ENCODE measurements at places on chromosomes 7 and 10.

DNA sequence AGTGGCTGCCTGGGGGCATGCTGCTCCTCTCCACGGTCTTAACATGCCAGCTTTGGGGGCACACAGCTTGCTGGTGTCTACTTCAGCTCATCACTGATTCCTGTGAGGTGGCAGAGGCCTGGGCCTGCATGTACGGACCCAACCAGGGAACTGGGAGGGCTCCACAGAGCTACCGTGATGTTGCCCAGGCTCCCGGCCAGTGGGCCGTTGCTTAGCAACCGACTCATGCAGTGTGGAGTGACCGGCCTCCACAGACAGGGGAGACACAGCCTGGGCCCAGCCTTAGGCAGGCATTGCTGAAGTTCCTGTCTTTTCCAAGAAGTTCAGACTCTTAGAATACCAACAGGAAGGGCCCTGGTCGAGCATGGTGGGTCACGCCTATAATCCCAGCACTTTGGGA, 25.8 kb upstream of the SH2B2 start:
- DNase-seq, result no peak

DNA sequence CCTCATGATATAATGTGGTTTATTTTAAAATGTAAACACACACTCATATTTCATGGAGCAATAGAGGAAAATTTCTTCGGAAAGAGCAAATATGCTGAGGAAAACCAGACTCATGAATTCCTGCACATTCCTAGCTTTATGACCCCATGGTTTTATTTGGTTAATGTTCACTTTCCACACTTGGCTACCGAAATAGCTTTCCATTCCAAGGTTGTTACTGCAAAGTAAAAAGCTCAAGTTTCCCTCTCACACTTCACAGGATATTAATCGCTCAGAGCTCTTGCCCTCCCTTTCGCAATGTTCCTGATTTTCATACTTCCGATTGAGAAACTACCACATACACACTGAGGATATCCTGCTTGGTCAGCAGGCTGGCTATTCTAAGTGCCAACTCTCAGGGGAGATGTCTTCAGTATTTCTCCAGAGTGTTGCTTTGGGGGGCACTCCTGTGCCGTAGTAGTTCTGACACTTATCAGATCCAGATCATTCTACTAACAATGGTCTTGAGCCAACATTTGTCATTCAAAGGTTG, 77.5 kb upstream of the STEAP1B start:
- DNase-seq, result no peak

- no peak for DNase-seq
Measured at GRCh38 chr10:116382290-116382689, 45.4 kb upstream of the PNLIPRP3 start.

- no peak for DNase-seq
Measured at GRCh38 chr7:123819001-123819400, 26.0 kb upstream of the HYAL4 start.

DNA sequence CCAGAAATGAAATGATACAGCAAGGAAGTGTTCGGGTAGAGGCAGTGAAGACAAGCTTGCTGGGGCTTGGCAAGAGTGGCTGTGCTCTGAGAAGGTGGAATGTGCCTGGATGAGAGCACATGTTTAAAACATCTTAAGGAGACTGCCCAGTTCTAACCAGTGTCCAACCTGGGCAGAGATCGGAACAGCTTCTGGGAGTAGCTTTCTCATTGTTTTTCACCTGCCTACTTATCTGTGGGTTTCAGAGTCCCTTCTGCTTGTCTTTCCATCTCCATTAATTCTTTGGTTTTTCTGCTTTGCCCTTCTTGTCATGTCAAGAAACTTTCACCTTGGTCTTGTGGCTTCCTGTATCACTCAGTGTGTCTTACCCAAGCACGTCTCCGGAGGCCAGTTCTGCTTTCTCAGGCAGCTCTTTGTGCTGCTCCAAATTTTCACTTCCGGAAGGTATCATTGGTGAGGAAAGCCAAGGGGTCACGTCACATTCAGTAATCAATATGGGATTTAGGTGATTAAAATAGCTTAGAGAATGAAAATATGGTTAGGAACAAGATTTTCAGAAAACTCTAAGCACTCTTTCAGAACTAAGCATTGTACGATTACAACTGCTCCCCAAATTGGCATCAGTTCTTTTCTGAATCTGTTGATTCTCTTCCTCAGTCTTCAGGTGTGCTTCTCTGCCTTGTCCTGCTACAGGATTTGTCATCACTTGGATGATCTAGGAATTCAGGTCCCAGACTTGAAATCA, 5.5 kb upstream of the LAMB4 start:
- no peak for DNase-seq

GRCh38 chr7:30526163-30526562, 21.5 kb upstream of the GGCT start:
- DNase-seq, result no peak

- no peak for DNase-seq
Measured at GRCh38 chr7:90430614-90431460, 27.6 kb downstream of the CLDN12 start.

DNA sequence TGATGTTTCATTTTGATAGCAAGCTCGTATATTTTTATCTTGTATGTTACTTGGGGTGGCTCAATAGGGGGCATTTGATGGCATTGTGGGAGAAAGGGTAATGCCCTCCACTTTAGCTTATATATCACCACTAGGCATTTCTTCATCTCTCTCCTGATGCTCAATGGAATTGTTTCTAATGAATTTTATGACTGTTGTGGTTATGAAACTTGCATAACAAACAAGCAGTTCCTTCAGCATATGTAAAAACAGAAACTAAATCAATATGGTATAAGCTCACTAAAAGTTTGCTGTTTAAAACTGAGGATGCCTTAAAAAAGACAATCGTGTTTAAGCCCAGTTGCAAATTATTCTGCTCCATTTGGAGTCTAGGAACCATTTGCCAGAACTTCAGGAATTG, 75.5 kb downstream of the CDK14 start:
- DNase-seq, result no peak

DNA sequence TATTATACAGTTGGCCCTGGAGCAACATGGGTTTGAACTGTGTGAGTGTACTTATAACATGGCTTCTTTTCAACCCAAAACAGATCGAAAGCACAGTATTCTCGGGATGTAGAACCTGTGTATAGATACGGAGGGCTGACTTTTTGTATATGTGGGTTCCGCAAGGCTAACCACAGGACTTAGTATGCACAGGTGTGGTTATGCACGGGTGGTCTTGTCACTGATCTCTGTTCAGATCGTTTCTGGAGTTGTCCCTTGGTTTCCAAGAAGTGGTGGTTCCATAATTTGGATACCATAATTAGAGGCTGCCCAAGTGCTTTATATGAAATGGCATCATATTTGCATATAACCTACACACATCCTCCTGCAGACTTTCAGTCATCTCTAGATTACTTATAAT, 10.9 kb upstream of the BHLHA15 start:
- DNase-seq, result no peak

- DNase-seq, result no peak
Measured at GRCh38 chr10:99654390-99655175, 4.7 kb upstream of the ENTPD7 start.

DNA sequence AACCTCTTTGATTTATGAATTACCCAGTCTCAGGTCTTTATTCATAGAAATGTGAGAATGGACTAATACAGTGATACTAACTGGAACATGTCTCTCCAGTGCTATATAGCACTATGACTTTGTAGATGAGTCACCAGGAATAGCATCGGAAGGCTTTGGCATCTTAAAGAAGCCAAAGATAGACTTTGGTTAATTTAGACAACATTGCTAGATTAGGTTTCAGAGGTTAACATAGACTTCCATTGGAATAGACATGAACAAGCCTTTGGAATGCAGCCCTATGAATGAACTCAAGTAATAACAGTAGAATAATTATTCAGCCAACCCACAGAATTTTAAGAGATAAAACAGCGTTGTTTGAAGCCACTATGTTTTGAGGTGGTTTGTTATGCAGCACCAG, 169.2 kb downstream of the HGF start:
- no peak for DNase-seq

DNA sequence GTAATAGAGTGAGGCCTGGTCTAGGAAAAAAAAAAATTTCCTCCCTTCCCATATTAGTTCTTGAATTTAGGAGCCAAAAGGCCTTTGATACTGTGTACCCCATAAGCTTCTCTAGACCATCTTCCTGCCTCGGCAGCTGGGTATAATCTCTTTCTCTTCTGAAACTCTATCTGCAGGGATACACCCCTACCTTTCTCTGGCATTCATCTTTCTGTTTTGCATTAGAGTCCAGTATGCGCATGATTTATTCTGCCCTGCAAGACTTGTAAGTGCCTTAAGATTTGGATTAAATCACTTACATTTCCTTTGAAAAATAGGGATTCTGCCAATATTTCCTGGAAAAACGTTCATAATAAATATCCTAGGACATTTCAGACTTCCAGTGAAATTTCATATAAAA, 431.2 kb downstream of the PLXDC2 start:
- DNase-seq, result no peak

DNA sequence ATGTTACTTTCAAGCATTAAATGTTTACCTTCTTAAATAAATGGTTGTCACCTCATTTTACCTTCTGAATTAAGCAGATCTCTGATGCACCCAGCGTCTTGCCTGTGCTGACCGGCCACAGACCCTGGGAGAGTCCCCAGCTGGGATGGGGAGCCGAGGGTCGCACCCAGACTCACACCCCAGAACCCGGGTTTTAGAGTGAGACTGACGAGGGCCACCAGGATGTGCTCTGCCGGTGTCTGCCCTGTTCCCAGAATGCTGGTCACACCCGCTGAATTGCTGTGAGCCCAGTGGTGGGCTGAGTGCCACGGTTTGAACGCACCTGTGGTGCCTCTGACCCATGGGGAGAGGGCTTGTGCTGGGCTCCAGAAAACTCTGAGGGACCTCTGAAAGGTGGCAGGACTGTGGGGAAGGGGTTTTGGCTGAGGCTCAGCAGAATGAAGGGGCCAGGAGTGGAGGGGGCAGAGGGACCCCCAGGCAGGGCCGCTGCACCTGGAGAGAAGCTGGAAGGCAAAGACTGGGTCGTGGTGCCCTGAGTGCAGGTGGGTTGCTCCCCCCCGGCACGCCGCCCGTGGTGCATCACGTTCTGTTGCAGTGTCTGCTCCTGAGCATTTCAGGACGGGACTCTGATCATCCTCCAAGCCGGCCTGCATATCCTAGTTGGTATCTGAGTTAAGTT, 39.2 kb downstream of the INPP5A start:
- DNase-seq, result no peak

DNA sequence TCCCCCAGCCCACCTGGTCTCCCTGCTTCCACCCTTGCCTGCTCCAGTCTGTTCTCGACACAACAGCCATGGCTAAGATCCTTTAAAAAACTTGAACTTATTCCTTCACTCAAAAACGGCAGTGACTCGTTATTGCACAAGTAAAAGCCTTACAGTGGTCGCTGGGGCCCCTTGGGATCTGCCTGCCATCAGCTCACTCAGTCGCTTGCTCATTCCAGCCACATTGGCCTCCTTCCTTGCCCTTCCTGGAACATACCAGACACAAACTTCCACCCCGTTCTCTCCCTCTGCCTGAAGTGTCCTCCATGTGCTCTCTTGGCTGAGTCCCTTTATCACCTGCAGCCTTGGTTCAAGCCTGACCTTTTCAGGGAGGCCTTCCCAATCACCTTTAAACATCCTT, 4.7 kb downstream of the CCNY start:
- no peak for DNase-seq

Data from stimulated activated CD8-positive, alpha-beta memory T cell treated with anti-CD3 and anti-CD28 coated beads, Interleukin-4, amount 100 ng/mL, for 4 hours (primary cell).